ENCODE measurements at places on chromosomes 5 and 9. TPM values are rescaled to one million over a fixed set of nuclear protein-coding genes. Genes with fewer than 3 reads are reported as not detected.

- DNase-seq = no peak
Observed at GRCh38 chr9:94638335-94639060, 820 bp downstream of the FBP1 start.

- no peak for DNase-seq
Observed at GRCh38 chr9:84744195-84744594, 74.7 kb downstream of the NTRK2 start.

DNA sequence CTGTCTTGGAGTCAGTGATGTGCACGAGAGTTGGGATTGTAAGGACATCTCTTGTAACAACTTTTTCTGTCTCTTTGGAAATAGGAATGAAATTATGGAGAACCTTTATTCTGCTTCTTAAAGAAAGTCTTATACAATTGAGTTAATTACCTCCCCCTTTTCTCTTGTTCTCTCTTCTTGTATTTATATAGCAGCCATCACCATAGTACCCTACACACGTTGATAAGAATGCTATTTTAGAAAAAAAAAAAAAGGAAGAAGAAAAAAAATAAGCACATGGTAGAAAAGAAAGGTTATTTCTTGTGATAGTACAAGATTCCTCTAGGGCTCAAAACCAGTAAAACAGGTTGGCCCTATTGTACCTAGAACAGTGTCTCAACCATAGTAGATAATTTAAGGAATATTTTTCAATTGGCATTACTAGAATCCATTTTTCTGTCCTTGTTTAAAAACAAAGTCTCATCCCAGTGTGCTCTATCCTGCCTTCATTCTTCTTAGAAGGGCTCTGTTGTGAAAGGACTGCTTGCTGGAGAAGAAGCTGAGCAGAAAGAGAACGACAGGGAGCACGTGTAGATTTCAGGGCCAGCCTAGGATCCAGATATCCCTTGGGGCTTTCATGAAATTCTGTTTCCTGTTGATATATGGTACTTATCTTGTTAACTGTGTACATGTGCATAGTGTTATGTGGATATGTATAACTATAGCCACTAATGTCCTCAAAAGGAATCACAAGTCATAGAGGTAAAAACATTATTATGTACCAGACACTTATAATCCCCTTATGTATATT is 392.3 kb upstream of the MEF2C start:
- DNase-seq = no peak

The PTBP3 gene
- 83.1 TPM for polyA plus RNA-seq

- DNase-seq = no peak
Observed at GRCh38 chr5:395156-395920, 47.6 kb upstream of the EXOC3 start.

The FOXD1 gene
- 7.9 TPM for polyA plus RNA-seq

Measured in left renal cortex interstitium (tissue), 4 donors.